ENCODE measurements at places on chromosomes 12 and 14. TPM values are rescaled to one million over a fixed set of nuclear protein-coding genes. Genes with fewer than 3 reads are reported as not detected.

Gene KRT74
- total RNA-seq = not detected

Gene CACNA2D4
- total RNA-seq = not detected

Gene LALBA
- not detected for total RNA-seq

Gene RNU4-1
- total RNA-seq = not detected

Gene FOXA1
- not detected for total RNA-seq

Gene TNS2
- total RNA-seq = 24.3 TPM

Gene LRCOL1
- total RNA-seq = 2.5 TPM

Gene IFI27L2
- 38.5 TPM for total RNA-seq

Gene RSRC2
- total RNA-seq = 70.3 TPM

Gene VWF
- 1,726 TPM for total RNA-seq

Gene TCL1A
- total RNA-seq = not detected

Gene PARPBP
- total RNA-seq = 11.5 TPM

Gene KRT1
- total RNA-seq = not detected

Gene PMEL
- total RNA-seq = 0.81 TPM

Gene C12orf60
- total RNA-seq = 1.1 TPM

Gene PUS1
- total RNA-seq = 22.5 TPM

Gene IL22
- not detected for total RNA-seq

Gene KRT79
- total RNA-seq = not detected

Gene KRT78
- total RNA-seq = not detected

Gene SLC7A7
- total RNA-seq = 6.9 TPM

Gene DNAH10
- 0.16 TPM for total RNA-seq

Gene CDCA3
- 7.0 TPM for total RNA-seq

Gene MYH6
- total RNA-seq = not detected

Gene SLC25A47
- not detected for total RNA-seq

Gene TAS2R7
- not detected for total RNA-seq

Gene GALNT16
- not detected for total RNA-seq

Gene ITPR2
- 15.2 TPM for total RNA-seq

Gene TEX52
- not detected for total RNA-seq

Gene KCNJ8
- not detected for total RNA-seq

Gene LHX5
- not detected for total RNA-seq

Gene SLC4A8
- total RNA-seq = 2.1 TPM

Gene GNG2
- total RNA-seq = 1.5 TPM

Gene EVL
- 25.6 TPM for total RNA-seq

Gene C14orf180
- not detected for total RNA-seq

Gene MED13L
- total RNA-seq = 115 TPM

Gene NTF3
- 1.4 TPM for total RNA-seq

Gene OTOGL
- 0.16 TPM for total RNA-seq

Gene TAS2R13
- 0.65 TPM for total RNA-seq

Gene PRPH
- total RNA-seq = not detected

Gene VSX2
- not detected for total RNA-seq

Gene MGST1
- 11.2 TPM for total RNA-seq

Gene INHBE
- total RNA-seq = not detected

Gene C3AR1
- not detected for total RNA-seq

Measured in bladder microvascular endothelial cell (primary cell).